ENCODE measurements at places on chromosomes 1 and 21.
A peak's percentile ranks its signal among the peaks of the same experiment; 100 is the strongest.

DNA sequence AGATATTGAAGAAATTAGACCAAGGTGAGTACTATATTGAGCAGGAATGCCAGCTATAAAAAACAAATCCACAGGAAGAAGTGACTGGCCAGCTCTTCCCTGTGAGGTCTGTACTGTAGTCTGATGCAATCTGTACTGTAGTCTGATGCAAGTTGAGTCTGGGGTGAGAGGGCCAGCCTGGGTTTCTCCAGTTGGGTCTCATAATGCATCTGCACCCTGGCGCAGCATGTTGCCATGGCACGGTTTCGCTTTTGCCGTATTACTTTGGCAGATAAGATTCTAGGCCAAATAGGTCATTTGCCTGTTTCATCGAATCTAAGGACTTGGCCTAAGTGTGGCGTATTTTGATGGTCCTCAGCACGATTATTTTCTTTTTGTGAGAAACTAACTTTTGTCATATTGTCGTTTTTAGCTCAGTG, 24.4 kb upstream of the PGD start:
- DNase-seq: peak; percentile 38

- DNase-seq: no peak
These were observed 178.9 kb upstream of the FOXD3 start for GRCh38 chr1:63143482-63143881.

- DNase-seq: no peak
These were observed 181.8 kb downstream of the ZNF281 start for GRCh38 chr1:200228081-200228480.

DNA sequence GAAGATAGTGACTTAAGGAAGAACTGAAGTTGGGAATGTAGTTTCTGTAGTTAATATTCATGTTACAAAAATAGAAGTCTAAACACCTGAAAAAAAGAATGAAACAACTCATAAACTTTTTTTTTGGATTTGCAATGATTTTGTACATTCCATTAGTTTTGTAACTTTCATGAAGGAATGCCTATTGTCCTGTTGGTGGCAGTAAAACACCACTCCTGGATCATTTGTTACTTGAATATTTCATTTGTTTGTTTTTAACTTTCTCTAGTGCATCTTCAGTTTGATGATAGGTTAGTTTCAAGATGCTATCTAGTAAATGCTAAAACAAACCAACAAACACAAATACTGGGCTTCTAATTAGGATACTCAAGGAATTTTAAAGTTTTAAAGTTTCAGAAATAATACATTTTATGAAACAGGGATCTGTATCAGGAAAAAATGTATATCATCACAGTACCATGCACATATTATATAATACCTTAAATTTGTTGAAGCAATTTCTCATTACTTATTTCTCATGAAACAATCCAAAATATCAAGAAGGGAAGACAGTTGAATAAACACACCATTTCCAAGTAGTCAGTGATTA, 229.7 kb upstream of the CACYBP start:
- DNase-seq: peak; percentile 55

DNA sequence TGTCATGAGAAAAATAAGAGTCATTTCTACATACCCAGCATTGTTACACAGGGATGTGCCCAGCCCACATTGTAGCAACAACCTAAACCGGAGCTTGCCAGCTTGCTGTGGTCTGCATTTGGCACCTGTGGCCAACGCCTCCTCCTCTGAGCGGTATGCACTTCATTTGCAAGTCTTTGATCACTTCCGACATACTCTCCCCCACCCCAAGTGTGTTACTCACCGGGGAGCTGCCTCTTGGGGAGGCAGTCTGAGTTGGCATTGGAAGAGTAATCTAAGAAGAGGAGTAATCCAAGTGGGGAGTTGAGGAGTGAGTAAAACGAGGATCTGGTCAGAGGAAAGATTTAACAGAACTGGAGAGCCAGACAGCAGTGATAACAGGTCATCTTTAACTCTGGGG, 3.8 kb downstream of the BCL9 start:
- peak; percentile 89 for DNase-seq

GRCh38 chr1:113247782-113248181, 142.5 kb upstream of the MAGI3 start:
- DNase-seq: no peak

- DNase-seq: no peak
These were observed 269.3 kb upstream of the NFIA start for GRCh38 chr1:60813071-60813470.

GRCh38 chr1:59453297-59453968, 156.5 kb downstream of the FGGY start:
- no peak for DNase-seq

- peak; percentile 31 for DNase-seq
These were observed 227.0 kb downstream of the PBX1 start for GRCh38 chr1:164785841-164786534.

GRCh38 chr1:172717722-172718465, 59.0 kb downstream of the FASLG start:
- DNase-seq: peak; percentile 46

- DNase-seq: no peak
These were observed 10.2 kb upstream of the ADCY10 start for GRCh38 chr1:167924102-167924501.

- DNase-seq: no peak
These were observed 118.9 kb downstream of the SLC44A5 start for GRCh38 chr1:75492011-75492410.

GRCh38 chr1:58437623-58438022, 108.9 kb downstream of the OMA1 start:
- no peak for DNase-seq

GRCh38 chr21:38229260-38229877, 27.4 kb upstream of the KCNJ15 start:
- DNase-seq: no peak

DNA sequence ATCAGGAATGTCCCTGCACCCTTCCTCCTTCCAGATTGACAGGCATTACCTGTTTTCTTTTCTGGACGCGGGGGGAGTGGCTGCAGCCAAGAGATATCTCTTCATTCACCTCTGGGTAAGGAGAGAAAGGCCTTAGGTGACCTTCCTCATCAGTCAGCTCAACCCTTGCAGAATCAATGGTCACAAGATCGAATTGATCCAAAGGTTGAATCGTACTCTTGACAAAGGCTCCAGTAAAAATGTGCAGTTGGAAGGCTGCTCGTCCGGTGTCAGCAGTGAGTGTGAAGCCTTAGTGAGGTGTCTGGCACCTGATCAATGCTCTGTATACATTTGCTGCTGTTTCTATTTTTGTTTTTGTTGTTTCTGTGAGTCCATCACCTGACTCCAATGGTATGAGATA, 282.6 kb upstream of the AJAP1 start:
- no peak for DNase-seq

DNA sequence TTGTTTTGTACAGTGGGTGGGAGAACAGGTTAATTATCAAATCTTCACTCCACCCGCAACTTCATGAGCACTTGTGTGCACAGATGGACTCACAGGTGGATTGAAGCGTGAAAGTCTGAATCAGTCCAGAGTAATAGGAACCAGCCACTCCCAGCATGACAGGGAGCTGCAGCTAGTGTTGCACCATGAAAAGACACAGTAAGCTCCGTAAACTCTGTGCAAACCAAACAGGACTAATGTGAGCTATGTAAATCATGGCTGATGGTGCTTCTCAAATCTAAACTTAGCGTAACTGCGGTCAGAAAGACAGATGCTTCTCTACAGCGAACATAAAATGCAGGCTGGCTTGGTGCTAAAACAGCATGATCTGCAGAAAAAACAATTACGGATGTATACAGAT, 114.4 kb downstream of the CENPF start:
- DNase-seq: no peak

DNA sequence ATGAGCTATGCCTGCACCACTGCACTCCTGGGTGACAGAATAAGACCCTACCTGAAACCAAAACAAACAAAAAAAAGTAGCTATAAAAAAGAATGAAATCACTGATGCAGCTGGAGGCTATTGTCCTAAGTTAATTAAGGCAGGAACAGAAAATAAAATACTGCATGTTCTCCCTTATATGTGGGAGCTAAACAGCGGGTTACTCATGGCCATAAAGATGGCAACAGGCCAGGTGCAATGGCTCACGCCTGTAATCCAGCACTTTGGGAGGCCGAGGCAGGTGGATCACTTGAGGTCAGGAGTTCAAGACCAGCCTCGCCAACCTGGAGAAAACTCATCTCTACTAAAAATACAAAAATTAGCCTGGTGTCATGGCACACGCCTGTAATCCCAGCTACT, 152.7 kb downstream of the PIK3R3 start:
- no peak for DNase-seq

- no peak for DNase-seq
These were observed 441 bp downstream of the YARS1 start for GRCh38 chr1:32816676-32817158.

DNA sequence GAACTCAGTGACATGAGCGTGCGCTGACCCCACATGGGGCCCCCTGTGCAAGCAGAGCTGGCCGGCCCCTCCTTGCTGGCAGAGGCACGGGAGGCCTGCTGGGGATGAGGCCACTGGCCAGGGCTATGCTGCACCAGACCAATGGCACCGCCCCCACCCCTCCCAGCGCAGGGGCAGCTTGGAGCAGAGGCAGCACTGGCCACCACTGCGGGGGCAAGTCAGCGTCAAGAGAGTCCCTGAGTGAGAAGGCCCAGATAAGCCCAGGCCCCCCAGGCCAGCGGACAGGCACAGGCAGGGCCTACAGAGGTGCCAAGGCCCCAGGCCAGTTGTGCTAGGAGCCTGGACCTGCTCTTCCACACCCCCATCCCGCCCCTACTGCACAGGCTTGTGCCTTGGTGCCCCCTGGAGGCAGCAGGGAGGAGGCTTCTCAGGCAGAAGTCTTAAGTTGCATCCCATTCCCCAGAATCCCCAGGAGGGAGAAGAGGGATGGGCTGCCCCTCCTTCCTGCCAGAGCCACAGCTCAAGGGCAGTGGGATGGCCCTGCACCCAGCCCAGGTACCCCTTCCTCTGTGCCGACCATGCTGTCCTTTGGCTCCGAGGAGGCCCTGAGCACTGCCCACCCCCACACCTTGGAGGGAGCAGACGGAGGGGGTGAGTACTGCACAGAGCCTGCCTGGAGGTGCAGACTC, 35.8 kb downstream of the EPHX1 start:
- DNase-seq: peak; percentile 77

- no peak for DNase-seq
These were observed 62.8 kb downstream of the PAX7 start for GRCh38 chr1:18693256-18694098.

- no peak for DNase-seq
These were observed 8.7 kb downstream of the DNAJC6 start for GRCh38 chr1:65317866-65318653.

DNA sequence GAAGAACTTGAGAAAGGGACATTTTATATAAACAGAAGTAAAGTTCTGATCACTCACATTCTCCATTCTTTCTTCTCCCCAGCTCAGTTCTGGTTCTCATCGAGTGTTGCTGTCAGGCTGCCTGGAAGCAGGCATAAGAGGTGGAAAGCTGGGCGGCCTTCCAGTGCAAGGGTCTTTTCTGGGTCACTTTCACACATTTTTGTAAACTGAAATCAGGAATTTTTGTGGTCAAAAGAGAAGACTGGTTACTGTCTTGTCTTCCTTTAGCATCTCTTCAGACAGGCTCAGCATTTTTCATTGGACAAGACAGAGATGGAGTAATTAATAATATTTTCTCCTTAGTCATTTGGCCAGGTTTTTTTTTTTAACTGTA, 93.7 kb downstream of the CTH start:
- peak; percentile 97 for DNase-seq

DNA sequence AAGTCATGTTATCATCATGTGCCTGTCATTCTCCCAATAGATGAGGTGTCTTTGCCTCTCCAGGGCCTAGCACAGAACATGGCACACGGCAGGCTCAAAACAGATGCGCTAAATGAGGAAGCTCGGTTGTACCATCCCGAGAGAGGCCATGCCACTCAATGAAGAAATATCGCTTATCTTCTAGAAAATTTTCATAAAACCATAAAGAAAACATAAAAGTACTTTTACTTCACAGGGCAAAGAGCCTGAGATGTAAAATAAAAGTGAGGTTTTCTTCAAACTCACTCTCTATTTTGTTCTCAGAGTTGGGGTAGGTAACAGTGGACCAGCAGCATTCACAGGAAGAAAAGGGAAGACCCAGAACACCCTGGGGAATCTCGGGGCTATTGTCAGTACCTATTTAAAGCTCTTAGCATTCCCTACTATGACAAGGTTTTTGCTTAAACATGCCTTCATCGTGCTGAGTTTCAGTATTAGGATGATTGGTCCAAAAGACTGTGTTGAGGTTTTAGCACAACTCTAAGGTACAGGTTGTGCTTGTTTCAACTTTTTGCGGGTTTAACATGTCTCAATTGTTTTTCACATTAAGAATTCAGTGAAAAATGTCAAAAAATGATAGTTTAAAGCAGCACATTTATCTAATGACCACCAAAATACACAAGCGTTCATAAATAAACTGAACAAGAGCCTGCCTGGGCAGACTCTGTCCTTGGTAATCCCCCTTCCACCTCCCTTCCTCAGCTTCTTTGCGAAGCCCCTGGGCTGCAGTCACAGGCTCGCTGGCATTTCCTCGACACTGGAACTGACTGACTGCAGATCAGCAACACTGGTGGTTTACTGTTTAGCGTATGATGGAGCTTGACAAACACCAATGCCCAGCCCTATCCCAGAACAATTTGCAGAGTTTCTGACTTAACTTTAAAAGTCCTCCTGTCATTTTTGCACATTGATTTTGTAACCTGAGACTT, 55.6 kb downstream of the COQ8A start:
- no peak for DNase-seq

GRCh38 chr1:167298325-167298724, 77.6 kb downstream of the POU2F1 start:
- peak; percentile 40 for DNase-seq

GRCh38 chr1:180632326-180633056, 669 bp downstream of the XPR1 start:
- no peak for DNase-seq

DNA sequence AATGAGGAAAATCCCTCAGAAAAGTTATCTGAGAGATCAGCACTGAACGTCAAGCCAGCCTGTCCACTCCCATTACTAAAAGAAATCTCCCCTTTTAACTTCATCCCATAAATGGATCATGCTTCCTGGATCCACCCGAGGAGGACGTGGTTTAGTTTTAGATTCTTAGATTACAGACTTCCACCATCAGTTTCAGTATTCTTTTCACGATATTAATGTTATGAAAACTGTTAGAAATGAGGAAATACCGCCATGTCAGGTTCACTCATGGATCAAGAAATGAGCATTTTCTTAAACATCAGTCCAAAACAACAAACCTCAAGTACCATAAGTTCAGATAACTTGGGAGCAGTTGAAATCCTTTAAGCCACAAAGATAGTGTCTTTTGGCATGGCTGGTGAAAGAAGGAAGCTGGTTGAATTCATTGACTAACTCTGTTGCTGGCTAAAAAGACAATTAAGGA, 49.8 kb downstream of the NFIA start:
- peak; percentile 86 for DNase-seq

DNA sequence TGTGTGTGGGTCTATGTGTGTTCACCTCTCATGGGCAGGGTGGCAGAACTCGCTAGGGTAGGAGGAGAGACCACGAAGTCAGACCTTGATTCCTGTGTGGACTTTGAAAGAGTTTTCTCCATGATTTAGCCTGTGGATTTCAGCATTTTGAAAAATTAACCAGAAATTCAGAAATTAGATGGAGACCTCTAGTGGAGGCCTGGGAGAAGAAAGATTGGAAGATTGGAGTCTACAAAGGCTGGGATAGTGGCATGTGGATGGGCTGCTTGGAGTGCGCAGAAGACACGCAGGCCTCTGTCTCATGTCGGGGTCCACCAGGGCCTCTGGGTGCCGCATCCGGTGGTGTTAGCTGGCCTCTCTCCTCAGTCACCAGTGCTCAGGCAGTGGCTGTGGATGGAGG, 18.9 kb upstream of the IGSF5 start:
- no peak for DNase-seq

GRCh38 chr1:223417444-223417843, 24.2 kb downstream of the CCDC185 start:
- DNase-seq: no peak
